K562 (cell line): ENCODE measurements at places on chromosomes 7 and 10. TPM values are rescaled to one million over a fixed set of nuclear protein-coding genes. Genes with fewer than 3 reads are reported as not detected.

Gene ATP5F1C
- total RNA-seq: 409 and 465 TPM in 2 replicates

Gene DEPP1
- 0.34 and 0.40 TPM in 2 replicates for total RNA-seq

Gene LIPF
- not detected in 2 replicates for total RNA-seq

Gene SORCS1
- total RNA-seq: 2.7 TPM in 2 replicates

Gene STOX1
- total RNA-seq: 0.29 and 0.42 TPM in 2 replicates

Gene VSTM4
- total RNA-seq: 3.9 and 4.5 TPM in 2 replicates

Gene SGPL1
- total RNA-seq: 11.4 and 18.0 TPM in 2 replicates

Gene CPED1
- total RNA-seq: 290 and 301 TPM in 2 replicates

Gene GIMAP6
- total RNA-seq: 0.38 and 0.49 TPM in 2 replicates
